ENCODE measurements at places on chromosomes 3 and 15.

GRCh38 chr3:143975554-143976152 lies 4.0 kb downstream of the DIPK2A start:
- no peak for DNase-seq

GRCh38 chr3:140972833-140973232 lies 31.2 kb downstream of the SLC25A36 start:
- no peak for DNase-seq

DNA sequence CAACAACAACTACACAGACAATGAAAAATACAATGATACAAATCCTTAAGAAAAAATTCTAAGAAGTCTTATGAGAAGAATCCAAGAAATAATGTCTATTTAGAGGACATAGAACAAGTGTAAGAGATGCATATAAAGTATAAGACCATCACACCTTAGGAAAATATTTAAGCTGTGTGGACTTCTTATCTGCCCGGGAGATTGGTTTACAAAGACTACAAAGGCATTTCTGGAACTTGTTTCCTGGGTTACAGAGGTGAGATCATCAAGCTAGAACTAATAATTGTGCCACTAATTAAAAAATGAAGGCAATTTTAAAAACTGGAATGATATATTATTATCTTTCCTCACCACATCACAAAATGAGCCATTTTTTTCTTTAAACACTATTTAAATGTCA lies 507.1 kb downstream of the GRM7 start:
- DNase-seq, result no peak

- no peak for DNase-seq
These were observed 163.7 kb downstream of the MOBP start for GRCh38 chr3:39631136-39631535.

DNA sequence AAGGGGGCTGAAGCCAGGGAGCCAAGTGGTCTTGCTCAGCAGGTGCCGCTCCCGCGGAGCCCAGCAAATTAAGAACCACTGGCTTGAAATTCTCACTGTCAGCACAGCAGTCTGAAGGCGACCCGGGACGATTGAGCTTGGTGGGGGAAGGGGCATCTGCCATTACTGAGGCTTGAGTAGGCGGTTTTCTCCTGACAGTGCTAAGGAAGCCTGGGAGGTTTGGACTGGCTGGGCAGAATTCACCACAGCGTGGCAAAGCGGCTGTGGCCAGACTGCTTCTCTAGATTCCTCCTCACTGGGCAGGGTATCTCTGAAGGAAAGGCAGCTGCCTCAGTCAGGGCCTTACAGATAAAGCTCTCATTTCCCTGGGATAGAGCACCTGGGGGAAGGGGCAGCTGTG lies 57.0 kb upstream of the GPR149 start:
- DNase-seq, result no peak

DNA sequence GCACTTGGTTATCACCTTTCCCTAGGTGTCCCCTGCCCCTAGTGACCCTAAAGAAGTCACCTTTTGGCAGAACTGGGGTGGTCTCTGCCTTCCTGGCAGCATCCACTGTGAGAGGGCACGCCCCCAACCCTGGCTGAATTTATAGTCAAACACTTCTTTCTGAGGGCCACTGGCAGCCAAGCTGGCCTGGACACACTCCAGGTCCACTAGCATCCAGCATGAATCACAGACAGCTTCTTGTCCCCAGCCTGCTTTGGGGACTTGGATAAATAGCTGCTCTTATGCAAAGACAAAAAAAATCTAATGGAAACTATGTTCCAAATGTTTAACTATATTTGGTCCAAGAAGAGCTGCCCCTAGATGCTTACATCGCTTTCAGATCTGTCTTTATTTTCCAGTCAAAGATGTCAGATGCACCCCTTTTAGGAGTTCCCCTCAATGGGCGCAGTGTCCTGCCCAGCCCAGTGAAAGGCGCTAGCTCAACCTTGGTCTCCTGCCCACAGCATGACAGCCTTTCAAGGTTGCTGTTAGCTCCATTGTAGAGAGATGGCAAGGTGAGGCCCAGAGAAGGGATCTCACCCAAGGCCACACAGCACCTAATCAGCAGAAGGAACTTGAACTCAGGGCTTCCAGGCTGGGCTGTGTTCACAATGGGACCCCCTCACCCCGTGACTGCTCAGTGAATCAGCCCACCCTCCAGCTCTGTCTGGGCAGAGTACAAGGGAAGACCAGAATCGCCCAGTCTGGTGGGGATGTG lies 7.0 kb downstream of the RASL12 start:
- no peak for DNase-seq

- DNase-seq, result no peak
These were observed 31.4 kb upstream of the TKT start for GRCh38 chr3:53287131-53287629.

GRCh38 chr3:125262161-125262560 lies 49.6 kb upstream of the SLC12A8 start:
- DNase-seq, result no peak

DNA sequence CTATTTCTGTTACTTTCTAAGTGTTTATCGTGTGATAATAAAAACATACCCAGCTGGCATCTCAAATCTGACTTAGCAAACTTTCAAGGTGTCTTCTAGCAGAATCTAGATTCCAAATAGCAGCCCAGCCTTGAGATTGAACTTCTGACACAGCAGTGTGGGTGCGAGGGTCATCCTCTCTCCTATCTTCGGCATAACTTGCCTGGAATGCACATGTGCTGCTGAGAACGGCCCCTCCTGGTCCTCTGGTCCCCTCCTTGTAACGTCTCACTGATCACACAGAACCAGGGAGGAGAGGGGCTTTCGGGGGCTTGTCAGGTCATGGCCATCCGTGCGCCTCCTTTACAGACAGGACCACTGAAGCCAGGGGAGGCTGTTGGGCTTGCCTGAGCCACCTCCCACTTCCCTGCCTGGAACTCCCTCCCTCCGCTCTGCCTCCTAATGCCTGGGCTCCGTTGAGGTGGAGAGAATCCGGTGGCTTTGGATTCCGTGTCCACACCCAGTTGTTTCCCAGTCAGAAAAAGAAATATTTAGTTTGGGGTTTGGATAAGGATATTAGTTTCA lies 344.4 kb upstream of the C2CD4B start:
- DNase-seq, result no peak

GRCh38 chr15:59367022-59367451 lies 5.6 kb downstream of the MYO1E start:
- no peak for DNase-seq

GRCh38 chr15:38684440-38685010 lies 119.9 kb upstream of the RASGRP1 start:
- no peak for DNase-seq

- no peak for DNase-seq
These were observed 27.6 kb downstream of the FGD5 start for GRCh38 chr3:14846226-14846880.

GRCh38 chr3:104388619-104389018 lies 978.1 kb upstream of the ALCAM start:
- no peak for DNase-seq

- DNase-seq, result no peak
These were observed 4.9 kb downstream of the OGG1 start for GRCh38 chr3:9754678-9755077.

DNA sequence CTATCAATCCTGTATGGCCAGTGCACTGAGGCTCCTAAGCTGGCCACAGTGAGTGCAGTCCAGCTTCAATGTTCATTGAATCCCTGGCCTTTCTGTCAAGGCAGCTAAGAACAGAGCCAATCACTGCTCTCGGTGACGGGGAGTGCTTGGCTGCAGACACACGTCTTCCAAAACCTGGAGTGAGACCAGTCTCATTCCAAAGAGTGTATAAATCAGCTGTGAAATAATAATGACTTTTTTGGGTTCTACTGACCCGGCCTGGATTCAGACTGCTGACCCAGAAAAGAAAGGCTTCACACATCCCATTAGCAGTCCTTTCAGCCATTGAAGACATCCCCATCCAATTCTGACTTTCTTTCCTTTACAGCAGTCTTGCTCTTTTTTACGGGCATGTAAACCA lies 665.5 kb downstream of the GBE1 start:
- DNase-seq, result no peak

DNA sequence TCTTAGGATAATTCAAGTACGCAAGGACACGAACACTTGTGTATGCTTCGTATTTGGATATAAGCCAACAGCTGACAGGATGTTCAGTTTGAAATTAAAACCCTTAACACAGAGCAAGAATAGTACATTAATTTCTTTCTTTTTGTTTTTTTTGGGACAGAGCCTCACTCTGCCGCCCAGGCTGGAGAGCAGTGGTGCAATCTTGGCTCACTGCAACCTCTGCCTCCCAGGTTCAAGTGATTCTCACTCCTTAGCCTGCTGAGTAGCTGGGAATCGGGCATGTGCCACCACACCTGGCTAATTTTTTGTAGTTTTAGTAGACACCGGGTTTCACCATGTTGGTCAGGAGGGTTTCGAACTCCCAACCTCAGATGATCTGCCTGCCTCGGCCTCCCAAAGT lies 32.4 kb downstream of the TOMM70 start:
- DNase-seq, result no peak

GRCh38 chr15:65558997-65559760 lies 28.9 kb downstream of the HACD3 start:
- DNase-seq, result no peak

DNA sequence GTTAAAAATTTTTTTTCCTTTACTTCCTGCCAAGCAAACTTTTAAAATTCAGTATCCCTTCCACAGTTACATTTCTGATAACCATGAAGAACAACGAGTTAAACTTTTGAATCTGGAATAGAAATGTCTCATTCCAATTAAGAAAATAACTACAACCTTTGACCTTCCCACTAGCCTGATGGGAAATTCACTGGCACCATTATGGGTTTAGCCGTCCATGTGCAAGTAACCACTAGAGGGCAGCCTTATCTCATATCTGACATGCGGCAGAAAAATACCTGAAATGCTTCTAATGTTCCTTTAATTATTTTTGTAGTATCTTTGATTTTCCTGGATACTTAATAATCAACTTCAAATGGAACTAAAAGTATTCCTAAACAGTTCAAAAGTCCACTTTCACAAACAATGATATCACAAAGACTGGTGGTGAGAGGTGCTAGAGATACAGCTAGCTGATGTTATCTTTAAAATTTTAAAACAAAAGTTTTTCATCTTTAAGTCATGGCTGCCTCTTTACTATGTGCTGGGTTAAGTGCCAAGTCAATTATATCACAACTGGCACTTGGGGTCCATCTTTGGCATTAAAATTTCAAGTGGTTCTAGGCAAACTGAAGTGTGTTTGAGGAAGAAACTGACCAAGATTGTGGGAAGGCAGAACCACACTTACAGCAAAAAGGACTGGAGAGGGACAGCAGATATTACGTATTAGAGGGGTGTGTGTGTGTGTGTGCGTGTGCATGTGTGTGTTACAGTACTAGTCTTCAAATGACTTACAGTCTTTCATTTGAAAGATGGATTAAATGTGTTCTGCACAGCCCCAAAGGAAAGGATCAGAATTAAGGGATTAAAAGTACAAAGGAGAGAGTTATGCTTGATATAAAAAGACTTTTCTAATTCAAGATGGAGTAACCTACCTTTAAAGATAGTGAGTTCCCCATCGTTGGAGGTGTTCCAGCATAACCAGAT lies 107.1 kb upstream of the ICE2 start:
- no peak for DNase-seq

GRCh38 chr3:196097373-196098154 lies 15.7 kb upstream of the TFRC start:
- DNase-seq, result no peak
